ENCODE measurements at places on chromosomes 16 and 17.

DNA sequence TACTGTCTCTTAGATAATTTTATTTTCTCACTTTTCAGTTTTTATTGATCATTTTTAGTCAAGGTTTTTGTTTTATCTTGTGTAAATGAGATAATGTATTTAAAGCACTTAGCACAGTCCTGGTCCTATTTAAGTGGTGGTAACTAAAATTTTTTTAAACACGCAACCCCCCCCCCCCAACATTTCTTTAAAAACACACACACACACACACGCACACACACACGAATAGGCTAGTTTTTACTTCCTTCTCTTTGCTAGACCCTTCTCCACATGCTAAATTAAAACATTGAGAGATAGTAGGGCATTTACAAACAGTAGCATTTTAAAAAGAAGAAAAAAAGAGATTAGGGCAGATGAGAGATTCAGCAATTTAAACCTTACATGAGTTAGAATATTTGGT lies 5.0 kb downstream of the NFATC3 start:
- no peak for DNase-seq

DNA sequence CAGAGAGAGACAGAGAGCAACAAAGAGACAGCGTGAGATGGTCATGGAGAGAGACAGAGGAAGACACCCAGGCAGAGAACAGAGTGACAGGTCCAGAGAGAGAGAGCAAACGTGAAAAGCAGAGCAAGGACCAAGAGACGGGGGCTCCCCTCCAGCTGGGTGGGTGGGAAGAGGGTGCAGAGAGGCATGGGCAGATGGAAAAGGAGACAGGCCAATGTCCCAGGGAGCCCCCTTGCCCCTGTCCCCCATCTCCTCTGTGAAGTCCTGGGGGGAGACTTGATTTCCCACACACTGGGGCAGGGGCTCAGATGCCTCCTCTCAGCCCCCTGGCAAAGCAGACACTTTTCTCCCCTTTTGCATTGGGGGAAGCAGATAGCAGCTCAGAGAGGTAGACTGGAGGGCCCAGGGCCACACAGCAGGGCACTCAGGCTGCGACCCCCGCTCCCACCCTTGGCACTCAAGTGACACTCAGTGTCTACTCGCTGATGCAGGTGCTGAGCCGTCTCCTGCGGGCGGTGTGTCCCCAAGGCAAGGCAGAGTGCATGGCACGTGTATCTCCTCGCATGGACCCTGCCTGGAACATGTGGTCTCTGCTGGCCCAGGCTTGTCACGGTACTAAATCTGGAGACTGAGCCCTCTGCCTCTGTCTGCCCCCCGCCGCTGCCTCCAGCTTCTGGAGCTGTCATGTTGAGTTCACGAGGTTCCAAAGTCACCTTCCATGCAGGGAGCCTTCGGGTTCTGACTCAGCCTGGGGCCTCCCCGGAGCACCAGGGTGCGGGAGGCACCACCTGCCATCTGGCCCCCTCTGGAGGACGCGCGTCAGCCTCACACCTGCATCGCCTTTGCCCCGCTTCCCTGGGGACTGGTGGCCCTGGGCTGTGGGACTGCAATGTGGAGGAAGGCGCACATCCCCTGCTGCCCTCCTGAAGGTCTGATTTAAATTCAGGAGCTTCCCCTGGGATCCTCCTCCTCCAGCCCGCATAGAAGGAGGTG lies 215.9 kb upstream of the GSE1 start:
- DNase-seq = no peak

DNA sequence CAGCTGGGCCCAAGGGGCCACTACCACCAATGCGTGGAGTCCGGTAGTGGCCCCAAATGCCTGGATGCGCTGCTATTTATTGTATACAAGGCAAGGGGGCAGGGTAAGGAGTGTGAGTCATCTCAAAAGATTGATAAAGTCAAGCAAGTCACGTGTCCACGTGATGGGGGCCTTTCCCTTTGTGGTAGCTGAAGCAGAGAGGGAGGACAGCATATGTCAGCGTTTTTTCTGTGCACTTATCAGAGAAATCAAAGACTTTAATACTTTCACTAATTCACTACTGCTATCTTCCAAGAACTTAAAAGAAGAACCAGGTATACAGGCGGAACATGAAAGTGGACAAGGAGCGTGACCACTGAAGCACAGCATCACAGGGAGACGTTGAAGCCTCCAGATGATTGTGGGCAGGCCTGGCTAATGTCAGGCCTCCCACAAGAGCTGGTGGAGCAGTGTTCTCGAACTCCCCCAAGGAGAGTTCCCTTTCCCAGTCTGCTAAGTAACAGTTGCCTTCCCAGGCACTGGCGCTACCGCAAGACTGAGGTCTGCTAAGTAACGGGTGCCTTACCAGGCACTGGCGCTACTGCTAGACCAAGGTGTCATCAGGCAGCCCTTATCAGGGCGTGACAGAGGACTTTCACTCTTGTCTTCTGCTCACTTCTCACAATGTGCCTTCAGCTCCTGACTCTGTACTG lies 10.8 kb upstream of the ASB16 start:
- DNase-seq = no peak

DNA sequence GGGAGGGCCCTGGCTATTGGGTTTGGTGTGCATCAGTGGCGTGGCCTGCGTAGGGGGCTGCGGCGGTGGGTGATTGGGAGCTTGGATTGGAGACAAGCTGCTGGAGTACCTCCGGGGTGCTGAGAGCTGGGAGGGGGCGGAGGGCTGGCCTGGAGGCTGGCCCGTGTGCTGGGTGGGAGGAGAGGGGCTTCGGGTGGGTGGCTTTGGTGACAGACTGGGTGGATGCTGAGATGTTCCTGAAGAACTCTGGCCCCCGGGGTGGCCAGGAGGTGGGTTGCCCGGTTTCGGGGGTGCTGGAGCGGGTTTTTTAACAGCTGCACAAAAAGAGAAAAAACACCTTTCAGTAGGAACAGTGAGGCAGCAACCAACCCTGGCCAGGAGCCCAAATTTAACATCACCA lies 84.1 kb downstream of the ARHGAP17 start:
- no peak for DNase-seq

DNA sequence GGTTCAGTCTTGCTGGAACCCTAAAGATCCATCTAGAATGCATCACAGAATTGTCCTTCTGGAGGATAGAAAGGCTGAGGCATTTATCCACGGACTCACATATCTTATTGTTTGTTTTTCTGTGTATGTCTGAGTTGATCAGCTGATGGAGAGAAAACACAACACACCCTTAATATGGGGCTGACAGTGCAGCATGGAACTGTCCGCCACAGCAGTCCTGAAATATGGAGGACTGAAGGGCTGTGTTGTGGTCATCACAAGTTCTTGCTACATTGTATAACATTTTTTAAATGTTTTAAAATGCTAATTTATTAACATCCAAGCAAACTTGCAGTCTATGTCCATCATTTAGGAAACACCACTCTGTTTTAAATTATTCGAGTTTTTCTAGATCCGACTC lies 448.9 kb upstream of the ERCC4 start:
- no peak for DNase-seq

- DNase-seq = no peak
Observed at GRCh38 chr16:89738538-89739317, 17.4 kb downstream of the ZNF276 start.

DNA sequence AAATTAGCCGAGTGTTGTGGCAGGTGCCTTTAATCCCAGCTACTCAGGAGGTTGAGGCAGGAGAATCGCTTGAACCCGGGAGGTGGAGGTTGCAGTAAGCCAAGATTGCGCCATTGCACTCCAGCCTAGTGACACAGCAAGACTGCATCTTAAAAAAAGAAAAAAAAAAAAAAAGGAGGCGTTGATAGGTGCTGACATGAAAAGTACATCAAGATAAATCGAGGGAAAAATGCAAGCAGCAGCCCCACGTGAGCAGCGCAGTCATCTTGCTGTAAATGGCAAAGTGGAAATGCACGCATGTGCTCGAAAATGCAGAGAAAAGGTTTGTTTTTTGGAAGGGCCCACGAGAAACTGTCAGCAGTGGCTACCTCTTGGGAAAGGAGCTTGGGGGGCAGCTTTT lies 20.9 kb downstream of the MXRA7 start:
- DNase-seq = no peak

DNA sequence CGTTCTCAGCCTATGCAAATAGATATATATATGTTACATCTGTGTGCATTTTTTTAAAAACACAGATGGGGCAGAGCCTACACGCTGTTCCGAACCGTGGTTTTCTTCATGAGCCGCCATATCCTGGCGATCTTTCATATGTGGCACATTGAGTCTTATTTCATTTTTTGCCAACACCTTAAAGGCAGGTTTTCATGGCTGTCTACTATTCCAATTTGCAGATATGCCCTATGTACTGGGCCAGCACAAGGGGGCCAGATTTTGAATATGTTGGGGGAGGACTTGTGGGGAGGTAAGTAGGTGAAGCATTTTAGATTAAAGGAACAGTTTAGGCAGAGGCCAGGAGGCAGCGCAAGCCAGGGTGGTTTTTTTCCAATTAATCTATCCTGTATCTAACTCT lies 16.0 kb downstream of the WFDC1 start:
- DNase-seq = no peak

DNA sequence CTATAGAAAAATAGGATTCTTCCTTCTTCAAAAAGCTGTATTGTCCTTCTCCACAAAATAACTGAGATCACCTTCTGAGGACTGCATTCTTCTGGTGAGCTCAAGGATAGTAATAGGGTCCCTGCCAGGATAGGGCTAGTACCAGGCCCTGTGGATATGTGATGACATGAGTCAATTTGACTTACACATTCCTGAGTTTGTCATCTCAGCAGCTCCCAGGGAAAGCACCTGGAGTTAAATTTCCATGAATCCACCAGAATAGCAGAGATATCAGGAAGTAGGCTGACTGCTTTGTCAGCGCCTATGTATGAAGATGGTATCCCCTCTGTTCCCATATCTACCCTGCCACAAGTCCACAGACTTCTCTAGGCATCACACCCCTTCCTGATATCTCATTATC lies 225.8 kb downstream of the PMP22 start:
- DNase-seq = no peak

- no peak for DNase-seq
Observed at GRCh38 chr16:57268804-57269800, 15.4 kb downstream of the PLLP start.
